ENCODE measurements at places on chromosomes 2 and 18.

- no peak for DNase-seq
These were observed 120.6 kb downstream of the EHBP1 start for GRCh38 chr2:62826141-62826540.

GRCh38 chr2:46679761-46680160, 200.4 kb downstream of the TMEM247 start:
- no peak for DNase-seq

GRCh38 chr2:160425434-160426151, 68.0 kb downstream of the RBMS1 start:
- DNase-seq = no peak

- no peak for DNase-seq
These were observed 99.7 kb upstream of the NCKAP5 start for GRCh38 chr2:133667968-133668367.

DNA sequence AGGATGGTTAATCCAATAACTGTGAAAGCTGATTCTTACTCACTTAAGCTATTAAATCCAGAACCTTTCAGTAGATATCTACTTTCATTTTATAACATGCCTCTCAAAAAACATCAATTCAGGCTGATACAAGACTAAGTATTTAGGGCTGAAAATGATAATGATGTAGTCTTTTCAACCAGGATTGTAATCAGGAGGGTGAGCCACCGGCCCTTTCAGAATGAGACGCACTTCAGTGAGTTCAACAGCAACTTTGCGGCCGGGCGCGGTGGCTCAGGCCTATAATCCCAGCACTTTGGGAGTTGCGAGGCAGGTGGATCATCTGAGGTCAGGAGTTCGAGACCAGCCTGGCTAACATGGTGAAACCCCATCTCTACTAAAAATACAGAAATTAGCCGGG, 30.4 kb downstream of the RBMS1 start:
- DNase-seq = no peak

GRCh38 chr2:174205562-174205961, 42.8 kb downstream of the OLA1 start:
- no peak for DNase-seq

Measured in HuH-7 (cell line).